ENCODE measurements at places on chromosomes 13 and 19. TPM values are rescaled to one million over a fixed set of nuclear protein-coding genes. Genes with fewer than 3 reads are reported as not detected.

GRCh38 chr13:74111399-74111798 lies 22.8 kb downstream of the KLF12 start:
- no peak for DNase-seq

GRCh38 chr13:112602189-112602588 lies 14.2 kb upstream of the TUBGCP3 start:
- no peak for DNase-seq

The C5AR1 gene
- 30.6 TPM for total RNA-seq

The SPATA13 gene
- 8.8 TPM for total RNA-seq

The ZSCAN22 gene
- 2.5 TPM for total RNA-seq

The ZNF99 gene
- total RNA-seq: 0.32 TPM
